Ovary (tissue), 10 donors: ENCODE measurements at places on chromosomes 1 and 21. TPM values are rescaled to one million over a fixed set of nuclear protein-coding genes. Genes with fewer than 3 reads are reported as not detected.

- H3K4me1 ChIP-seq = no peaks in the 10 kb centered on the region
- H3K4me3 ChIP-seq = no peak overlapping the region
- no peaks in the 10 kb centered on the region for H3K36me3 ChIP-seq
- H3K27me3 ChIP-seq = no peaks in the 10 kb centered on the region
- no peak overlapping the region for H3K27ac ChIP-seq
These were observed 14.6 kb downstream of the EFCAB7 start for GRCh38 chr1:63537940-63538339.

DNA sequence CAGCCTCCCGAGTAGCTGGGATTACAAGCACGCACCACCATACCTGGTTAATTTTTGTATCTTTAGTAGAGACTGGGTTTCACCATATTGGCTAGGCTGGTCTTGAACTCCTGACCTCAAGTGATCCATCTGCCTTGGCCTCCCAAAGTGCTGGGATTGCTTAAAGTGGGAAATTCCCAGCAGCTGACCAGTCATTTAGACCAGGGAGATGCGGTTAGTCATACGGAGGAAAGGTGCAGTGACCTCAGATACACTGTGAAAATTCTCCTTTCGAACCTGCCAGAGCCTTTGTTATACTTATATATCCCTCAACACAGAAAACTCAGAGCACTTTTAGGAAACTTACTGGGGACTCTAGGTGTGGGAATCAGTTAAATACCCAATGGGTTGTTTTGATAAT lies 39.6 kb downstream of the MAP10 start:
- H3K27me3 ChIP-seq = no peaks in the 10 kb centered on the region
- H3K36me3 ChIP-seq = no peaks in the 10 kb centered on the region
- no peak overlapping the region for H3K27ac ChIP-seq
- DNase-seq = no peak
- H3K4me3 ChIP-seq = no peak overlapping the region

- H3K4me1 ChIP-seq = peaks cover 6% of the 10 kb centered on the region
- H3K36me3 ChIP-seq = no peaks in the 10 kb centered on the region
- no peak overlapping the region for H3K27ac ChIP-seq
- H3K4me3 ChIP-seq = peak overlapping the region; percentile 72
These were observed 1.1 kb downstream of the SLC50A1 start for GRCh38 chr1:155136748-155137147.

DNA sequence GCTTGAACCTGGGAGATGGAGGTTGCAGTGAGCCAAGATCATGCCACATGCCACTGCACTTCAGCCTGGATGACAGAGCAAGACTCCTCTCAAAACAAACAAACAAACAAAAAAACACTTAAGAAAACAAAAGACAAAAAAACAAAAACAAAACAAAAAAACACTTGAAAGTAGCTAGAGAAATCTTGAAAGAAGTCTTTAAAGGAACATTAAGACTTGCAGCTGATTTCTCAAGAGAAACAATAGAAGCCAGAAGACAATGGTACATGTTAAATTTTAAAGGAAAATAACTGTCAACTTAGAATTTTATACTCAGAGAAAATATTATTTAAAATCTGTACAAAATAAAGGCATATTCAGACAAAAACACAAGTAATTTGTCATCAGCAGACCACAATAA lies 71.3 kb downstream of the HLX start:
- H3K4me1 ChIP-seq = no peaks in the 10 kb centered on the region
- H3K4me3 ChIP-seq = no peak overlapping the region
- no peaks in the 10 kb centered on the region for H3K36me3 ChIP-seq
- H3K27me3 ChIP-seq = no peaks in the 10 kb centered on the region

Gene CELA2A
- 9.4 TPM for total RNA-seq

DNA sequence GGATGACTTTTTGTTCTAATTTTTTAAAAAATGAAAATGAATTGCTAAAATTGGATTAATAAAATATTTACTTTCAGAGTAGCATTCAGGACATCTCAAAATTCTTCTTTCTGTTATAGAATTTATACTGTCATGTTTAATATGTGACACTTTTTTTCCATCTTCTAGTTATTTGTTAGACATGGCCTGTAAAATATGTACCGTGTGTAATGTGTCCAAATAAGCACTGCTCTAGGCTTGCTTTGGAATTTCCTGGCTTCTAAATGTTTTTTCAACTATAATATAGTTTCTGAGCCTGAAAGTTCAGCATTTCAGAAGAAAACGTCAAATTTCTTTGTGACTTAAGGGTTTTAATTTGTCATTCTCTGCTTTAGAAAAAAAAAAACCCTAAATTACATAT lies 243.6 kb downstream of the DNM3 start:
- H3K4me1 ChIP-seq = no peaks in the 10 kb centered on the region
- no peak overlapping the region for H3K4me3 ChIP-seq
- no peak overlapping the region for H3K27ac ChIP-seq
- DNase-seq = no peak
- no peaks in the 10 kb centered on the region for H3K27me3 ChIP-seq

GRCh38 chr1:165910764-165911421 lies 83.5 kb downstream of the UCK2 start:
- no peaks in the 10 kb centered on the region for H3K36me3 ChIP-seq
- DNase-seq = peak; percentile 65
- H3K4me3 ChIP-seq = no peak overlapping the region
- H3K27me3 ChIP-seq = no peaks in the 10 kb centered on the region
- H3K27ac ChIP-seq = no peak overlapping the region

DNA sequence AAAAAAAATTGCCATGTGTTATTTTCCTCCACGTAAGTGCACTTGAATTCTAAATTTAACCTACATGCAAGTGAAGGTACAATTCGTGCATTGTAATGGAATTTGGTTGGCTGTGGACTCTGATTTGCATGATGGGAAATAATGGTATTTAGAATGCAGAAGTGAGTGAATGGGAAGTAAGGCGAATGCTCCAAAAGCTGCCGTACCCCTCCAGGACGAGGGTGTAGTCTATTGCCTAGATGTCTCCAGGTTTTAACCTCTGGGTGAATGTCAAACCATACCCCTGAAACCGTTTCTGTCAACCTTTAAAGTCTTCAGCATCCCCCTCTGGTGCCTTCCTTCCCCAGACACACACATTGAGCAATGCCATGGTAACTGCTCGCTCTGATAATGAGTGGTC lies 44.5 kb downstream of the KIAA0040 start:
- no peak overlapping the region for H3K4me3 ChIP-seq
- DNase-seq = no peak
- no peaks in the 10 kb centered on the region for H3K4me1 ChIP-seq
- no peaks in the 10 kb centered on the region for H3K27me3 ChIP-seq
- H3K36me3 ChIP-seq = no peaks in the 10 kb centered on the region
- H3K27ac ChIP-seq = no peak overlapping the region

Gene MCOLN3
- total RNA-seq = 5.0 TPM

- no peaks in the 10 kb centered on the region for H3K36me3 ChIP-seq
- DNase-seq = no peak
- peaks cover under 1% of the 10 kb centered on the region for H3K4me1 ChIP-seq
- H3K4me3 ChIP-seq = no peak overlapping the region
- no peak overlapping the region for H3K27ac ChIP-seq
These were observed 21.6 kb upstream of the CSF1 start for GRCh38 chr1:109889094-109889493.

Gene FAM177B
- not detected for total RNA-seq

GRCh38 chr1:224632381-224632871 lies 16.3 kb downstream of the CNIH3 start:
- no peak overlapping the region for H3K4me3 ChIP-seq
- peak; percentile 28 for DNase-seq
- H3K4me1 ChIP-seq = peaks cover 8% of the 10 kb centered on the region
- H3K36me3 ChIP-seq = no peaks in the 10 kb centered on the region
- no peaks in the 10 kb centered on the region for H3K27me3 ChIP-seq

- H3K4me3 ChIP-seq = no peak overlapping the region
- peaks cover 23% of the 10 kb centered on the region for H3K4me1 ChIP-seq
- DNase-seq = no peak
- H3K27me3 ChIP-seq = no peaks in the 10 kb centered on the region
- peak overlapping the region; percentile 25 for H3K27ac ChIP-seq
These were observed 56.0 kb downstream of the CD46 start for GRCh38 chr1:207807690-207808321.

DNA sequence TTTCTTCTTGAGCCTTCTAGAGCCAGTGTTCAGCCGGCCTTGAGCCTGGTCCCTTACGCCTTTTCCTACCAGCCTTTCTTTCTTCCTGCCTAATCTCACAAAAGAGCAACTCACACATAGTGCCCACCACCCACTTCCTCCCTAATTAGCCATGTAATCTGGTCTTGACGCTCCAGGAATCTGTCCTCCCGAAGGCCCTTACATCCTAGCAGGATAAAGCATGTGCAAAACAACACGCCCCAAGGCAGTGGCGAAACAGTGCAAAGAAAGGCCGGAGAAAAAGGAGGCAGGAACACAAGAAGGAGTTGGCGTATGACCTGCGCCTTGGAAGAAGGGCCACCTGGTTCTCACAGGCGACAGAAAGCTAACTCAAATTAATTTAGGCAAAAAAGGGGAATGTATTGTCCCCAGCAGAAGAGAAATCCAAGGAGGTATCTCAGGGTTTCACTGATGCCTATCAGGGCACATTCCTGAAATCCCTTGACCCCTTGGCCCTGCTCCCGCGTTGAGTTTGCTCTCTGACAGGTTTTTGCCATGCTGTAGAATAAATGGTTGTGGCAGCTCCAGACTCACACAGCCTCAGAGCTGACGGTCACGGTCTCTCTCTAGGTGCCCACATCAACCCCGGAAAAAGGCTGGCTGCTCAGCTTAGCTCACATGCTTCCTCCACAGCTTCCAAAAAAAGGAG lies 79.0 kb downstream of the ZNF281 start:
- no peaks in the 10 kb centered on the region for H3K4me1 ChIP-seq
- no peaks in the 10 kb centered on the region for H3K27me3 ChIP-seq
- no peaks in the 10 kb centered on the region for H3K36me3 ChIP-seq
- no peak overlapping the region for H3K4me3 ChIP-seq
- DNase-seq = no peak

Gene LEPROT
- 63.1 TPM for total RNA-seq

Gene SRGAP2
- total RNA-seq = 38.7 TPM

- H3K4me1 ChIP-seq = peaks cover 6% of the 10 kb centered on the region
- no peak overlapping the region for H3K27ac ChIP-seq
- no peaks in the 10 kb centered on the region for H3K27me3 ChIP-seq
- DNase-seq = no peak
- H3K4me3 ChIP-seq = no peak overlapping the region
These were observed 22.1 kb upstream of the FAM20B start for GRCh38 chr1:179003512-179004066.

Gene TFF2
- total RNA-seq = not detected

Gene PERM1
- 0.15 TPM for total RNA-seq

Gene GPR61
- not detected for total RNA-seq

DNA sequence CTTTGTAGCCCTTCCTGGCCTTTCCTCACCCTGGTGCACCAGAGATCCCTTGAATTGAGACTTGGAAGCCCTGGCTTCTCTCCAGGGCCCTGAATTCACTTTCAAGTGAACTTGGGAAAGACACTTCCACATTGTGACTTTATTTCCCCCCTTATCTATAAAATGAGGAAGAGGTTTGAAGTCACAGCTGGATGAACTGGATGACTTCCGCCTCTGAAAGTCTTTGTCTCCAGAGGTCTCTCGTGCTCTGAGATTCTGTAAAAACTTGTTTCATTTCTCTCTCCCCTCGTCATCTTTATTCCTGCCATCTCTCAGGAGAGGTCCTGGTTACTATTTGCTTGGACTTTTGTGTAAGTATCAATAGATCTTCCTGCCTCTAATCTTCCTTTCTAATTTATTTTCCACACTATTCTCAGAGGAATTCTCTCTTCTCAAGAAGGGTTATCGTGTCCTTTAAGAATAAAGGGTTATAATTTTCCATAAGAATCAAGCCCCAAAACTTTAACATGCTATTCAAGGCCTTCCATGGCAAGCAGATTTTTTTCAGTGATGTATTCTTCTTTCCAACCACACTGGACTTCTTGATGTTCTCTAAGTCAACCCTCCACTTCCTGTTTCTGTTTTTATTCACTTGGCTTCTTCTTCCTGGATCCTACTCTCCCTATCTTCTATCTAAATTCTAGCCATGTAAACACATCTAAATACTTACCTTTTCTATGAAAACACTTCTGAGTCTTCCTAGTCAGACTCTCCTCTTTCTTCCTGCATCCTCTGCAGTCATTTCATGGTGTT lies 6.5 kb upstream of the RPTN start:
- peaks cover 1% of the 10 kb centered on the region for H3K4me1 ChIP-seq
- no peak overlapping the region for H3K4me3 ChIP-seq
- no peaks in the 10 kb centered on the region for H3K36me3 ChIP-seq
- H3K27me3 ChIP-seq = no peaks in the 10 kb centered on the region
- DNase-seq = no peak

Gene SPRR2E
- not detected for total RNA-seq

DNA sequence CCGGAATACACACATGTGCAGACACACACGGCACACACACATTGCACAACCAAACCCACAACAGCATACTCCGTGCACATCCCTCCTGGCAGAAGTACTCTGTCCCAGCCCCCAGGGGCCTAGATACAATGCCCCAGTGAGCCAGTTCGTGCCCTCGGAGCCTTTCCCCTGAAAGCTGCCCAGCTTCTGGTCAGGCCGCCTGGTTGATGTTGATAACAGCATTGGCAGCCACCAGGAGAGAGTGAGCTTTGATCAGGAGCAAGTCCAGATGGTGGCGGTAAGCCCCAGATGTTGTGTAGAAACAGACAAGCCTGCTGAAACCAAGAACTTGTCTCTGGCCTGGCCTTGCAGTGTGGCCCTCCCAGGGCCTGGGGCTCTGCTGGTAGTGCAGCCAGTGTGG lies 109.1 kb downstream of the GRIK3 start:
- no peaks in the 10 kb centered on the region for H3K4me1 ChIP-seq
- no peak overlapping the region for H3K4me3 ChIP-seq
- no peaks in the 10 kb centered on the region for H3K27me3 ChIP-seq
- no peaks in the 10 kb centered on the region for H3K36me3 ChIP-seq
- no peak overlapping the region for H3K27ac ChIP-seq
- DNase-seq = no peak

DNA sequence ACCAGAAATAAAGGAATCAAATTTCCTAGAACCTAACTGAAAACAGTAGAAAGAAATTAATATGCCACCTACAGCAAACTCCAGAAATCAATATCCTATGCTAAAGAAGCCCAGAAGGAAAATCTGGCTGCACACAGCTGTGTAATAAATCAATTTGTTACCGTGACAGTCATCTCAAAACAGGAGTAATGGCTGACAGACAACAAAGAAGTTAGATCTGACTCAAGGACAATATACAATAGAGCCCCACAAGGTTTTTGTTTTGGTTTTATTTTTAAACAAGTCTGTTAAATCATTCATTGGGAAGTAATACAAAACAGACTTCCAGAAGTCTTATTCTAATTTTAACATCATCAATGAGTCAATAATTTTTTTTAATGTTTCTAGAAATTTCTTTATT lies 168.4 kb downstream of the RERE start:
- peaks cover 14% of the 10 kb centered on the region for H3K4me1 ChIP-seq
- H3K27ac ChIP-seq = no peak overlapping the region
- no peaks in the 10 kb centered on the region for H3K27me3 ChIP-seq
- no peak overlapping the region for H3K4me3 ChIP-seq
- DNase-seq = no peak

GRCh38 chr1:31122101-31122735 lies 56.7 kb upstream of the PUM1 start:
- H3K27ac ChIP-seq = no peak overlapping the region
- no peak for DNase-seq
- no peaks in the 10 kb centered on the region for H3K27me3 ChIP-seq
- H3K4me1 ChIP-seq = no peaks in the 10 kb centered on the region
